Stimulated activated CD8-positive, alpha-beta memory T cell treated with anti-CD3 and anti-CD28 coated beads, Interleukin-4, amount 100 ng/mL, for 24 hours (primary cell): ENCODE measurements at places on chromosomes 3 and 15.

GRCh38 chr3:31962801-31963205, 18.3 kb downstream of the OSBPL10 start:
- no peak for DNase-seq

- DNase-seq, result no peak
Measured at GRCh38 chr3:181741417-181741816, 29.7 kb downstream of the SOX2 start.

DNA sequence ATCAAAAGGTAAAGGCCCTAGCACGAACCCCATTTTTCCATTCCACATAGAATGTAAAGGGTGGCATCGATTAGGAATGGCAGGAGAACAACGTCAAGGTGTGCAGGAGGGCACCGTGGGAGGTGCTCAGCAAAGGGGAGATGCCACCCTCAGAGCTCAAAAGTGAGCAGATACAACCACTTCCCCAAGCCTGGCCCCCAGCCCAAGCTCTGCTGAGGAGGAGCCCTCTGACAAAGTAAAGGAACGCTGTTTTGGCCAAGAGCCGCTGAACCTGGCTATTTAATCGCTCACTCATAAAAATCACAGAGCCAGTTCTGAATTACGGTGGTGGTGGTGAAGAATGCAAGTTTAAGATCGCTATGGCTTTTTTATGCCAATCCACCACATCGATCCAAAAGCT, 12.4 kb downstream of the GNB5 start:
- no peak for DNase-seq

- DNase-seq, result peak; percentile 20
Measured at GRCh38 chr15:65791335-65792137, 557 bp downstream of the DENND4A start.

GRCh38 chr15:69035205-69035917, 20.9 kb downstream of the NOX5 start:
- DNase-seq, result no peak

DNA sequence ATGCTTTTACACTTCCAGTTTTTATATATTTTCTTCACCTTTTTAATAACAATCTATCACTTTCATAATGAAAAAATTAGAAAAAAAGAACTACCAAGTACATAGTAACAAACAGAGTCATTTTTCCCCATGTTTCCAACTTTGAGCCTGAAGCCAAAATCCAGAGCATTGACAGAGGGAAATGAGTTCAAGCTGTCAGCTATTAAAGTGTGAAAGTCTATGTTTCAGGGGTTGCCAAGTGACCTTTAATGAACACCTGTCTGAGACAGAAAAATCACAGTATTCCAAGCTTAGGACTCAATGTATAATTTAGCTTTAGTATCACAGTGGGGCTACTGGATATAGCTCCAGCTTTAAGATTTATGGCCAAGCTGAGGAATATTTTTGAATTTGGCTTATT, 128.3 kb upstream of the GADL1 start:
- no peak for DNase-seq
